ENCODE measurements at places on chromosomes 11 and 22.

- DNase-seq, result no peak
These were observed 24.1 kb downstream of the KCNE3 start for GRCh38 chr11:74443071-74443864.

DNA sequence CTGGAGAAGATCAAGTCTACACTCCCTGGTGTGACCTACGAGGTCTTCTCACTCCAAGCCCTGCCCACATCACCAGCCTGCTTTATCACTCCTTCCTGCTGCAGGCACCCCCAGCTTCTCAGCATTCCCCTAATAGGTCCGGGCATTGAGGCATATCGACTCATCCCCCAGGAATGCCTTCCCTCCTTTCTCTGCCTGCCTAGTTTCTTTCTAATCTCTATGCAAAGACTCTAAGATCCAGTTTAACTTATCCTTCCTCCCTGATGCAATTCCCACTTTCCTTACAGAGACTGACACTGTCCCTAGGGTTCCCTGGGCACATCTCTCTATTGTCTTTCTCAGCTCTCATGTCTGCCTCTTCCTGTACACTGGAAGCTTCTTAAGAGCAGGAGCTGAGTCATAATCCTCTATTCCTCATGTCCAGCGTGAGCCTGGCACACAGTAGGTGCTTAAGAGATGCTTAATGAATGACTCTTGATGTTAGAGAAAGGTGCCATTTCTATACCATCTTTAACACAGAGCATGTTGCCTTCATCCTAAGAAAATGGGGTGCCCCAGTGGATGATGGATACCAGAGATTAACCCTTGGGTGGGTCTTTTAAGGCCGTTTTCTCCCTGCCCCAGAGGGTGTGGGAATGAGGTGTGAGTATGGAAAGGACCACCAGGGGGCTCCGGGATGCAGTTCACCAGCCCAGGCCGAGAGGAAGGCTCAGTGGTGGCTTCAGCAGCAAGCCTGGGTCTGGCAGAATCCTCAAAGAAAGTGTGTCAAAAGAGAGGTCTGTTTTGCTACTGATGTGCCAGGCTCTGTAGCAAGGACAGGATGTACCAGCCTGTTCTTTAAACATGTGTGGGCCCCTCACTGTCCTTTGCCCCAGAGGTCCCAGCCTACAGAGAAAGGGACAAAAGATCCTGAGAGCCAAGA, 34.7 kb downstream of the PARVA start:
- DNase-seq, result no peak

DNA sequence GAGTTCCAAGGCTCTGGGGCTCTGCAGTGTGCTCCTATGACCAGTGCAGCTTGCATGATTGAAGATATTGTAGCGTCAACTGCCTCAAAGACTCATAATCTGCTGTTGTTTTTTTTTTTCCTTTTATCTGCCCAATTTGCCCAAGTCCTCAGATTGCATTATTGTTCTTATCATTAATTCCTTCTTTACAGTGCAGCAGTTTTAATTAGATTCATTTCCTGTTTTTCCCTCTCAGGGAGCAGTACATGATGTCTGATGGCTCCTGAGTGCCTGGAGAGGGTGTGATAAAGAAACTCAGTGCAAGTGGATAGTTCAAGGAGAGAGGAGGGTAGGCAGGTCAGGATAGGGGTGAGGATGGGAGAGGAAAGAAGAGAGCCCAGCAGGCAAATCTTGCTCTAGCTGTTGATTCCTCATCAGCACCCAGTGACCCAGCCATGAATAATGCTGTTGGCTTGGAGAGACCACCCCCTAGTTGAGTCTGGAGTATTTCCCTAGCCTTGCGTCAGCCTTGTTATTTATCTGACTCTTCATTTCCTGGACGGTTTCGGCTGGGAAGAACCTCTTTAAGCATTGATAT, 219.6 kb upstream of the SESN3 start:
- no peak for DNase-seq

GRCh38 chr11:31987118-31988005, 103.5 kb upstream of the RCN1 start:
- DNase-seq, result no peak

- no peak for DNase-seq
These were observed 47.9 kb upstream of the TIMP3 start for GRCh38 chr22:32753591-32753990.

DNA sequence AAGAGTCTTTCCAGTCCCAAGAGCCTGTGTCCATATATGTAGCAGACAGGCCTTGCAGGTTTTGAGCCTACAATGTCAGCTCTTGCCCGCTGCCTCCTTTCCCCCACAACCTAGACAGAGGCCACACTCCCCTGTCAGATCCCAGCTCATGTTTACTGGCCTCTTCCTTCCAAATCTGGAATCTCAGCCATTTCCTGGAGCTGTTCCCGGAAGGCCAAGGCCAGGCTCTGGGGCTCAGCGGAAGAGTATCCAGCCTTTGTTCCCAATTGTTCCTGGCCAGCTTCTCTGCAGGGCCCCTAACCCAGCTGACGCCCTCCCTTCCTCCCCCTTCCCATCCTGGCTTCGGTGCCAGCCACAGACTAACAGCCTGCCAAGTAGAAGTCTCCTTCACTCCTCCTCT, 1.0 kb upstream of the ROBO4 start:
- DNase-seq, result no peak

DNA sequence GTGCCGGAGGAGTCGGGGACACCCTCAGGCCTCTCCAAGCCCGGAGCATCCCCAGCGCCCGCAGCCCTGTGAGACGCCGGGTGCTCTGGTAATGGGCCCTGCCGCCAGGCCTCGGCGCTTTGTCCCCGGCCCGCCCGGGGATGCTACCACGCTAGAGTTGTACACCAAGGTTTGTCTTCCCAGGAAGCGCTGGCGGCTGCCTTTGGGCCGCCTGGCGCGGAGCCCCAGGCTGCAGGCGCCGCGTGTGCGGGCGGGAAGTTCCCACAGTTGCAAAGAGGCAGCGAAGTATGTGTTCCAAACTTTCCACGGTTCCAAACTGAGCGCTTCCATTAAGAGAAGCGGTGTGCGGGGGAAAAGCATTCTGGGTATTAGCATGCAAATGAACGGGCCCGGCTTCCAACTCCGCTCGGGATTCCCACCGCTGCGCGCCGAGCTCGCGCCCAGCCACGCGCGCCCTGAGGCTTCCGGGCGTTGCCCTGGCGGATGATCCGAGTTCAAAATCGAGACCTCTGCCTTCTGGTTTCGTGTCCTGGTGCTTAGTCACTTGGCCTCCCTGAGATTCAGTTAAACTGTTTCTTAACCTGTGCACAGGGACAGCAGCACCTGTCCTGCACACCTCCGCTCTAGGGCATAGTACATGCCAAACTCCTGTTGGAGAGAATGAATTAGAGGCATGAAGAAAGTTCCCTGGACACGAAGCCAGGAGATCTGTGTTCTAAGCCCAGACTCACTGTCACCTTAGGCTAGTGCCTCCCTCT, 1.3 kb upstream of the PATZ1 start:
- peak; percentile 29 for DNase-seq

DNA sequence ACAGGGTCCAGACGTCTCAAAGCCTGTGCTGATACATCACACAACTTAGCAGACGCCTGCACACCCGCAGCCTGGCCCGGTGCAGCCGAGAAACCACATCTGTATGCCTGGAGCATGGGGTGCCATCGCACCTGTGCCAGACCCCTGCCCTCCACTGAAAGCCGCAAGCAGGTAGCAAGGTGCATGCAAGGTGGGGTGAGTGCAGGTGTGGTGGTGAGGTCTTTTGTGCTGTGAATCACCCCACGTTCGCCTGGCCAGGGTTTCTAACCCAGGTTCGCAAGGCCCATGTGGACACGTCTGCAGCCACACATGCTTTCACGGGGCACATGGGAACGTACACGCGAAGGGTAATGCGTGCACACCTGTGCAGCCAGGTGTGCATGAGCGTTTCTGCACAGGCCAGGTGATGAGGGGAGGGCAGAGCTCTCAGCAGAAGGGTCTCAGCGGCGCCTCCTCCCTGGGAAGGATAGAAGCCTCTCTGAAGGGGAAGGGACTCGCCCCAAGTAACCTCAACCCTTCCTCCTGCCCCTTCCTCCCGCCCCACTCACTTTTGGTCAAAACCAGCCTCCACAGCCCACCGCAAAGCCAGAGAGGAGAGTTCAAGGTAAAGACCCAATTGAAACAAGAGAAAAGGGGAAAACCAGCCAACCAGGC, 19.5 kb downstream of the CBX7 start:
- DNase-seq, result no peak

DNA sequence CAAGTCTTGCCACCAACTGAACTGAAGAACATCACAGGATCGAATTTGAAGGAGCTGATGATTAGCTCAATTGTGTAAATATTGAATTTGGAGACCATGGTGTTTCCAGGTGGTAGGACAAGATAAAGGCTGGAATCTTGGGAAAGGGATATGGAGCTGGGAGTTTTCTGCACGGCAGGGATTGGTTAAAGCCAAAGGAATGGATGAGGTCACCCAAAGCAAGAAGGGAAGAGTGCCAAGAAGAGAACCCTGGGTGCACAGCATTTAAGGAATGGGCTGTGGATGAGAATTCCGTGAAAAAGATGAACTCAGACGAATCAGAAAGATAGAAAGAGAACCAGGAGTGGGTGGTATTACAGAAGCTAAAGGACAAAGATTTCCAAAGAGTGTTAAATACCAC, 29.4 kb upstream of the RRAS2 start:
- no peak for DNase-seq

DNA sequence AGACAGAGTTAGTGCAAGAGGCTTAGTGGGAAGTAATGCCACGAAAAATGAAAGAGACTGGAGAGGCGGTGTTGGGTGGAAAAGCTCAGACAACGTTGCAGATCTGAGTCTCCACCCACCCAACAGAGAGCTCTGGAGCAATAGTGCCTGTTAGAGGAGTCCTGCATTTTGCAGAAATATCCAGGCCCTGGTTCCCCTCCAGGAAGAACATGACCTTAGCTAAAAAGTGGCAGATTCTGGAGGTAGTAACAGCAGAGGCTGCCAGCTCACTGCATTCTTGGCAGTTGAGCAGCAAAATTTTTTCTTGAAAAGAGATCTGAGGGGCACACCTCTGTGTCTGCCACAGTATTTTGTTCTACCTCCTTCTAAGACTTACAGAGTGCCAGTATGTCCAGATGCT, 27.7 kb upstream of the BIRC3 start:
- no peak for DNase-seq

GRCh38 chr11:106480581-106481190, 403.2 kb downstream of the AASDHPPT start:
- DNase-seq, result no peak

DNA sequence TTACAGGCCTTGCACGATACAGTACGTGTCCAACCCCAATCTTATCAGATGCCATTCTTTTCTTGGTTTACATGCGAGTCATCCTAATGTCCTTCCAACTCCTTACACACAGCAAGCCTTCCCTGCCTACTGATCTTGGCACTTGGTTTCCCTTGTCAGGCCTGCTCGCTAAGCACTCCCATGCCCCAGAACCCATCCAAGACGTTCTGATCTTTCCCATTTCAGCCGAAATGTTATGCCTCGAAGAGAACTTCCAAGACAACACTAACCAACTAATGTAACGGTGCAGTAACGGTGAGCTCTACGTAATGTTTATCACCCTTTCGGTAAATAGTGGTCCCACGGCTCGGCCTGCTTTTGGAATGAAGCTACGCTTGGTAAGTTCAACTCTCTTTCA, 521 bp downstream of the PES1 start:
- DNase-seq, result no peak

- no peak for DNase-seq
These were observed 193.5 kb upstream of the PITPNB start for GRCh38 chr22:28112548-28113043.

- DNase-seq, result no peak
These were observed 44.3 kb downstream of the SLC5A12 start for GRCh38 chr11:26677566-26677965.

GRCh38 chr11:119363851-119364590, 17.5 kb downstream of the USP2 start:
- no peak for DNase-seq

DNA sequence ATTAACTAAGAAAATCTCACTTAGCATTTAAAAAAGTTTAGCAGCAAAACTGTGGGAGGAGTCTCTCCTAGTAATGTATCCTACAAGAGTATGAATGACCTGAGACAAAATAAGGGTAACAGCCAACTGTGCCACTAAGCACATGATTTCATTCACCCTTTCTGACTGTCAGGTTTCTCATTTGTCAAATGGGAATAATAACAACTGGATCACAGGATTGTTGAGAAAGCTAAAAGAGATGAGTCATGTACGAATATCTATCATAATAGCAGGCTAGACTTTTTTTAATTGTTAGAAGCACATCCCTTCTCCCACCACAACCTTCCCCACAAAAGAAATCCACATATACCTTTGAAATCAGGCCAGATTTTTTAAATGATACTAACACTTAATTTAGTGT, 39.5 kb downstream of the MTMR2 start:
- DNase-seq, result no peak

DNA sequence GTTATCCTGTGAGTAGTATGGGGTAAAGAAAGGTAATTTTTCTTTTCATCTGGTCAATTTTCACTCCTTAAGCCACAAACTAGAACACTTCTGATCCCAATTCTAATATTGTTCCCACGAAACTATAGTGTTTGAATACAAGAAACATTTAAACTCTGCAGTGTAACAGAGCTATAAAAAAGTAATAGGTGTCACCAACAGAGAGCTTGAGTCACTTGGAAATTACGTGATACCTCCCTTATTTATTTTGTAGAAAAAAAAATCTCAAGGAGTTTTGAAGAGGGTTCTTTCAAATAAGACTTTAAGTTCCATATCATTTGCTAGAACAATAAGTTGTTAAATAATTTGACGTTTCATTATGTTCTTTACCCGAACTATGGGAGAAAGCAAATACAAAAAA, 959.4 kb downstream of the JRKL start:
- DNase-seq, result no peak

GRCh38 chr11:61516191-61516590, 7.6 kb downstream of the LRRC10B start:
- no peak for DNase-seq

DNA sequence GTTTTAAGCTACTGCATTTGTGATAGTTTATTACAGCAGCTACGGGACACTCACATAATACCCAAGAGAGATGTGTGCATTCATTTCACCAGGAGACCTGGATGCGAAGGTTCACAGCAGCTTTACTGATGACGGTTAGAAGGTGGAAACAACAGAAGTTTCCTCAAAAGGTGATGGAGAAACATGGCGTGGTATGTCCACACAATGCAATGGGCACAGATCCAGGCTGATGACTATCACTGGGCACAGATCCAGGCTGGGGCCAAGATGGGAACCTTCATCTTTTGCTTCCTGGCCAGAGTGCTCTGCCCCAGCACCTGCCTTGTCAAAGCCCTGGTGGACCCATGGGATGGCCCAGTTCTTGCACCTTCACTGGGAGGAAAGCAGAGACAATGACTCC, 30.6 kb upstream of the RFPL3 start:
- DNase-seq, result no peak

DNA sequence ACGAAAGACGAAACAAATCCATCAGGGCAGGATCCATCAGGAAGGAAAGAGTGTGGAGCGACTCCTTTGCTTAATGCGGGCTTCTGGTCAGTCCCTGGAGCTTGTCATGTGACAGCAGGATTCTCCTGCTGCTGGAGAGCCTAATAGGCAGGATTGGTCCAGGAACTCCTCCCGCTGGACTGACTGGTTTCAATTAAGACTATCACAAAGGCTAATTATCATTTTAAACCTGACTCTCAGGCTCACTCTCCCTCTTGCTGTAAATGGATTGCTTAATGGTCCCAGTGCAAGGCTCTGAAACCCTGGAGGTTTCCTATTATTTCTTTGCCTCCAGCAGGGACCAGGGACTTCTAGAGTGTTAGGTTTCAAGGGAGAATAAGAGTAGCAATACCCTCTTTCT, 493.8 kb downstream of the NTM start:
- DNase-seq, result no peak

GRCh38 chr22:31526270-31526669, 29.9 kb downstream of the SFI1 start:
- no peak for DNase-seq

GRCh38 chr11:68950762-68951161, 30.0 kb downstream of the MRGPRD start:
- no peak for DNase-seq

All from GF-D8 (cell line).